Activated naive CD8-positive, alpha-beta T cell treated with anti-CD3 and anti-CD28 coated beads for 36 hours (primary cell): ENCODE measurements at places on chromosomes 16 and 17.
A peak's percentile ranks its signal among the peaks of the same experiment; 100 is the strongest.

- DNase-seq, result no peak
Measured at GRCh38 chr17:50134206-50135110, 4.5 kb upstream of the SAMD14 start.

DNA sequence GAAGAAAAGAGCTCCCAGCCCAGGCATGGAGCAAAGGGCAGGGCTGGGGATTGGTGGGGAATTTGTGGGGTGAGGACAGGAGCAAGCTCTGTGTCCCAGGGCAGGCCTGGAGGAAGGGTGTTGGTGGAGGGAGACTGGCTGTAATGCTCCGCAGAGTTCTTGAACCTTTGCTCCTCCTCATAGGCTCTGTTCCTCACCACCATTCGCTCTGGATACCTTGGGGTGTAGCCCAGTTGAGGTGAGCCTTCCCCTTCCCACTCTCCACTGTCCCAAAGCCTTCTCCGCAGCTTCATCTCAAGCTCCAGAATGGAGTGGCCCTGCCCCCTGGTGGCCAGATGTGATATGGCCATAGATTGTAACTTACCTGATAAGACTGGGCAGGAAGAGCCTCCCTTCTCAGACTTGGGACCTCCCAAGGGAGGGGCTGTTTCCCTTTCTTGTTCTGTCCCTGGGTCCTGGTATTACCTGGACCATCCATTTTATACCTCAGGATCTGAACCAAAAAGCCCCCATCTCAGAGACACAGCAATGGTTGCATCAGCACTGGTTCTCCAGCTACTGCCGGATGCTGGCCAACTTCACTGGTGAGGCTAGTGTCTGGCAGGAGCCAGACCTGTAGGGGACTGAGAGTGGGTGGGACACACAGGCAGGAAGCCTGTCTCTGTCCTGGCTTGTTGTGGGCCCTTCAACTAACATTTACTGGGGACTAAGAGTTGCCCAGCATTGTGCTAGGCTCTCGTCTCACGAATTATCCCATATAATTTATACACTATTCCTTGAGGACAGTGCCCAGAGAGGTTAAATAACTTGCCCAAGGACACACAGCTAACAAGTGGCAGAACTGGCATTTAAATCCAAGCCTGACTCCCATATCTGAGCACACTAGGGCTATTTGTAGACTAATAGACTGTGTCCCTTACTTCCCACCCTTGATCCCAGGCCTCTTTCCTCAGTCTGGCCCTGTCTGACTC is 19.1 kb upstream of the STAC2 start:
- peak; percentile 79 for DNase-seq

DNA sequence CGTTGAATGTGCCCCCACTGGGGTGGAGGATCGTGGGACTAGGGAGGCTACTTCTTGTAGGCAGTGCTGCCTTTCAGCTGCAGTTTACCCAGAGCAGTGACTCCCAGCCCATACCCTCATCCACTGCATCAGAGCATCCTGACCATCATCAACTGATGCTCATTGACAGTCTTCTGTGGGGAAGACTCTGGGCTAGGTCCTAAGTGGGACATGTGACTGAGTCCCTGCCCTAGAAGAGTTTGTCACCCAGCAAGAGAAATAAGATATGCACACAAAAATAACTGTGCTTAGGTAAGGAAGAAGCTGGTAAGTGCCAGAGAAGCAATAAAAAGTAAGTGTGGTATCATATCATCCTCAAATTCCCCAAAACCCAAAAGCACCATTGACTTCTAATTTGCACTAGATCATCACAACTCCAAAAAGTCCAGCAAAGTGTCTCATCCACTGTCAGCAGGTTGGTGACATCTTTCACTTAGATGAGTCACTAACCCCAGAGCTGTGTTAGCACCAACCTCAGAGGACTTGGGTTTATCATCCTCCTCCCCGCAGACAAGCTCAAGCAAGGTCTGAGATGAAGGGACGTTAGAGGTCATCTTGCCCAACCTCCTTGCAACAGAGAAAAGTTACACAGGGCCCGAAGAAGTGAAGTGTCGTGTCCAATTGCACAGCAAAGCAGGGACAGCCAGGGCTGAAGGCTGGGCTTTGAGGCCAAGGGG is 99.0 kb downstream of the CCDC182 start:
- no peak for DNase-seq

DNA sequence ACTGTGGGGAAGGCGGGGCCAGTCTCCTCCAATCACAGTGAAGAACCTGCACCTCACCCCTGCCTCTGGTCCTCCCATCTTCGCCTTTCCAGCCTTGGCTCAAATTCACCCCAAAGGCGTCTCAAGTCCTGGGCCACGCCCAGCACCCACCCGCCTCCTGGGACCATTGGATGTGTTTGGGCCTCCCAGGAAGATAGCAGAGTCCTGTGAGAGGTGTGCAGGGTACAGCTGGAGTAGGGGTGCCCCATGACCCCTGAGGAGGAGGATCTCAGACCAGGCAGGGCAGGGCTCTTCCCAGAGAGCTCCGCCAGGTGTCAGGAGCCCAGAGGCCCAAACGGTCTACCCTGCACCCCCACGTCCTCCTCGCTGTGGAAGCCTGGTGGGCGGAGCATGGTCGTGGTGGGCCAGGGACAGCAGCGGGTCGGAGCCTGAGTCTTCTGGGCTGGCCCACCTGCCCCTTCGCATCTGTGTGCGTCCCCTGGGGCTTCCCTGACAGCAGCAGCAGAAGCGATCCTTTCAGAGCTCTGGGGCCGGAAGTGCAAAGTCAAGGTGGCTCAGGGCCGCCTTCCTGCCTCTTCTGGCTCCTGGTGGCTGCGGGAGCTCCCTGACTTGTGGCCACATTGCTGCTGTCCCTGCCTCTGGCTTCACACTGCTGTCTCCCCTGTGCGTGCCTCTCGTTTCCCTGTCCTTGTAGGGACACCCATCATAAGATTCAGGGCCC is 34.9 kb upstream of the ZNF469 start:
- DNase-seq, result peak; percentile 20

DNA sequence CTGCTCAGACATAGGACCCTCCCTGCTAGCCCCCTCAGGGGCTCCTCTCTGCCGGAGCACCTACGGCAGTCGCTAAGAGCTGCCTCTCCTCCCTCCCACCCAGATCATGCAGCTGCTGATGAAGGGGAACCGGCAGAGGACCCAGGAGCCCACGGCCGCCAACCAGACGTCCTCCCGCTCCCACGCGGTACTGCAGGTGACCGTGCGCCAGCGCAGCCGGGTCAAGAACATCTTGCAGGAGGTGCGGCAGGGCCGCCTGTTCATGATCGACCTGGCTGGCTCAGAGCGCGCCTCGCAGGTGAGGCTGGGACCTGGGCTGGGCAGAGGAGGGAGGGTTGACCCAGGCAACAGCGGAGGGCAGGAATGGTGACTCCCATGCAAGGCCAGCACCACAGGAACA is 17.0 kb downstream of the BTBD17 start:
- no peak for DNase-seq

GRCh38 chr17:30950669-30951399 is 20.0 kb upstream of the RNF135 start:
- DNase-seq, result no peak

DNA sequence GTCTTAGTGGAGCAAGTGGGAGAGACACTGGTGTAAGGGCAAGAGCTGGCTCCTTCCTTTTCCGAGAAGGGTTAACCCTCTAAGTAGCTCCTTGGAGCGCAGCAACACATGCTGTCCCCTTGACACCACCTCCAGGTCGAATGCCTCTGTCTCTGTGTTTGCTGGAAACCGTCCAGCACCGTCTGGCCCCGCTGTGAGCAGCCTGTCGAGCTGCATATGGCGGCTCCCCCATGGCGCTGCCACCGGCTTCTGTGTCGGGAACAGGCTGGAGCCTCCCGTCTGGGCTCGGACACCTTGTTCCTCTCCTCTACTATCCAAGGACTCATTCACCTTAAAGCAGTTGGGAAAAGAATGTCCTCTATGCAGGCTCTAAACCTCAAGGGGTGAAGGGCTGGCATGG is 28.9 kb upstream of the WSCD1 start:
- no peak for DNase-seq
